Gastroesophageal sphincter (tissue), 4 donors: ENCODE measurements at places on chromosomes 4 and X. TPM values are rescaled to one million over a fixed set of nuclear protein-coding genes. Genes with fewer than 3 reads are reported as not detected.

Gene PLA2G12A
- total RNA-seq, result 110 TPM

Gene SHROOM3
- 47.6 TPM for total RNA-seq

Gene BGN
- total RNA-seq, result 15.6 TPM

Gene GLOD5
- total RNA-seq, result not detected

Gene SYTL5
- 0.08 TPM for total RNA-seq

Gene SCD5
- total RNA-seq, result 19.8 TPM

Gene PDGFC
- 43.9 TPM for total RNA-seq

GRCh38 chrX:108235986-108236385, 144.4 kb downstream of the ATG4A start:
- no peak for ATAC-seq

DNA sequence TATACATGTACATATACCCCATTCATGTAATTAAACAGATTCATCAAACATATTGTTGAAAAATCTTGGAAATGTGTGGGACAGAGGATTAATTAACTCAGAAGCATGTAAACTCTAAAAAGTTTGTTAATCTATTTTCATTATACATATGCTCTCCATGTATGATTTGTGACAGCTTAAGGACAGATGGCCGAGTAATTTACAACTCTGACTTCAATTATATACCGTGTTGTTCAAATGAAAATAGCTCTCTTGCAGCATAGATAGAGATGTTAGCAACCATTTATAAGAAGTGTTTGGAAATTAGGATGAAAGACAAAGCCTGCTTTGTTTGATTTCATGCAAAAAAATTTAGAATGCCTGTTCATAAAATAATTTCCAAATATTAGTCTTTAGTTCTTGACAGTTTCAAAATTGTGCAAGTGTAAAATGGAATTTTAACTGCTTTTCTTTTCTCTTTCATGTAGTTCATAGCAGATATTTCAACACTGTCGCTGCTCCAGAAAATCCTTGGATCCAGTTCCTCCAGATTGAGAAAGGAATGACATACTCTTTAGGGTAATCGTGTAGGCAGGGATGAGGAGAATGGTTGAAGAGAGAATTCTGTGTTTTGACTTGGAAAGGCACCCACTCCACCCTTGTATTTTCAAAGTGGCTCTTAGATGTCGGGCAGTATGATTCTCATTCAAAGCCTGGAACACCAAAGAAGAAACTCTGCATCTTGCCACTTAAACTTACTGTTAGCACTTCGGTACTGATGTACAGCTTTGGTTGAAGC, 23.1 kb downstream of the AFF2 start:
- no peak for ATAC-seq

DNA sequence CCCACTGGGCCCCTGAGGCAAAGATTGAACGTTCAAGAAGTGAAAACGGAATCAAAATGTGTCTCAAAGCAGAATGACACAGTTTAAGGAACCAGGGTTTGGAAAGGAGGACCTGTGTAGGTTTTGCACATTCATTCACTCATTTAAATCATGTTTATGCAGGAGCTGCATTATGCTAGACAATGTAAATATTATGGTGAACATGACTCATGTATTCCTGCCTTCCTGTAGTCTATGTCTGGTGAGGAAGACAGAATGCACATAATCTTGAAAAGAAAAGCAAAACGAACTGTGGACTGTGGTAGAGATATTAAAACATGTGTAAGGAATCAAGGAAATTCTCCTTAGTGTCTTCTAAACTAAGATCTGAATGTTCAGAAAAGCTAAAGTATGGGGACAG, 311.8 kb upstream of the SMIM31 start:
- no peak for ATAC-seq

DNA sequence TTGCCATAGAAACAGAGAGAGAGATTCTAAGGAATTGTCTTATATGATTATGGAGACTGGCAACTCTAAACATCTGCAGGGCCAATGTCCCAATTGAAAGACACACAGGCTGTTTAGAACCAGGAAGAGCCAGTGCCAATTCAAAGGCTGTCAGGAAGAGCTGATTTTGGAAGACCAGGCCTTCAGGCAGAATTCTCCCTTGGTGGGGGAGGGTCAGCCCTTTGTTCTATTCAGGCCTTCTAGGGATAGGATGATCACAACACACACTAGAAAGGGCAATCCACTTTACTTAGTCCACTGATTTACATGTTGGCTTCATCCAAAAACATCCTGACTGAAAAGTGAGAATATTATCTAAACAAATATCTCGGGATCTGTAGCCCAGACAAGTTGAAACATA, 15.2 kb downstream of the C4orf46 start:
- no peak for ATAC-seq

DNA sequence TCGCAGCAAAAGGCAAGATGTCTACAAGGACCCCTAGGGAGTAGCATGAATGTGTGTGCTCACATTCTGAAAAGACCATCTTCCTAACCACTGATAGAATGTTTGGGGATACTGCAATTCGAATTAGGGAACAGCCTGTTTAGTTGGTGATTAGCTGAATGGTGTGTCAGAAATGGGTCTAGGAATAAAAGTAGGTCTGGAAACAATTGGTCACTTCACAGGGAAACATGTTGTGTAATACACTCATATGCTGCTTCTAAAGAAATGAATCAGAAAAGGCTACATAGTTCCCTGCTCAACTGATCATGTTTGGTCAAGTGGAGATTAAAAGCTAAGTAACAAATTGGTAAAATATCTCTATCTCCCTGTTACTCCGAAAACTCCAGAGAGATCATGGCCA, 2362.4 kb upstream of the TENM3 start:
- ATAC-seq, result no peak

DNA sequence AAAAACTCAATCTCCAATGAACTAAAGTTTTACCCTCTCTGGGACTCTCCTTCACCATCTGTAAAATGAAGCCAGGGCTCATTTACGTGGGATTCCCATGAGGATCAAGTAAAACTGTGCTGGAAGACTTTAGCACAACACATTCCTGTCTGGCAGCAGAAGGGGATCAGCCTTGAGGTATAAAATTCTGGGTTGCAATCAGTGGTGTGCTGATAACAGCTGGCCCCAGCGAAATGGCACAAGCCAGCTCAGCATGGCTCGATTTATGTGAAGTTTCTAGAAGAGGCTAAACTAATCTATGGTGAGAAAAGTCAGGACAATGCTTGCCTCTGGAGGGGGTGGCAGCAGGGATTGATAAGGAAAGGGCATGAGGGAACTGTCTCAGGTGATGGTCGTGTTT, 28.4 kb downstream of the ZNF630 start:
- no peak for ATAC-seq

GRCh38 chr4:47698837-47699236, 139.0 kb downstream of the CORIN start:
- no peak for ATAC-seq

- no peak for ATAC-seq
These were observed 583.9 kb downstream of the BCOR start for GRCh38 chrX:39513836-39514235.

GRCh38 chrX:16063921-16064320, 59.4 kb upstream of the GRPR start:
- no peak for ATAC-seq

DNA sequence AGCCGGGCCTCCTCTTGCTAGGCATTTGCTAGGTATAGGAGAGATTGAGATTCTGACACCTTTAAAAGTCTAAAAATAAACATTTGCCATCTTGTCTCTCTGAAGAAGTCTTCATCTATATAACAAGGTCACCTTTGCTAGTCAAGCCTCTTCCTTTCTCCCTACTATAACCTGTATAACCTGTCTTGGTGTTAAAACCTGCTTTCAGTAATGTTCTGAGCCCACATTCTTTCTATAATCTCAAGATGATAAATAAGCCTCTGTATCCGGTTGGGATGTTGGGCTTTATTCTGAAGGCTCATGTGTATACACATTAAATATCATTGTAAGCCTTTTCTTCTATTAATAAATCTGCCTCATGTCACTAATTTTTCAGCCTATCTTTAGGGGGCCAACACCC, 10.2 kb downstream of the ASIC5 start:
- no peak for ATAC-seq

DNA sequence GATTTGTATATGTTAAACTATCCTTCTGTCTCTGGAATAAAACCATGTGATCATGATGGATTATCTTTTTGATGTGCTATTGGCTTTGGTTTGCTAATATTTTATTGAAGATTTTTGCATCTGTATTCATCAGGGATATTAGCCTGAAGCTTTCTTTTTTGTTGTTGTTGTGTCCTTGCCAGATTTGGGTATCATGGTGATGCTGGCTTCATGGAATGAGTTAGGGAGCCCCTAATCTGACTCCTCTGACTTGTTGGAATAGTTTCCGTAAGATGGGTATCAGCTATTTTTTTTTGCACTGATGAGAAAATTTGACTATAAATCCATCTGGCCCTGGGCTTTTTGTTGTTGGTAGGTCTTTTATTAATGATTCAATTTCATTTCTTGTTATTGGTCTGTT, 45.7 kb downstream of the ATP10D start:
- ATAC-seq, result no peak

DNA sequence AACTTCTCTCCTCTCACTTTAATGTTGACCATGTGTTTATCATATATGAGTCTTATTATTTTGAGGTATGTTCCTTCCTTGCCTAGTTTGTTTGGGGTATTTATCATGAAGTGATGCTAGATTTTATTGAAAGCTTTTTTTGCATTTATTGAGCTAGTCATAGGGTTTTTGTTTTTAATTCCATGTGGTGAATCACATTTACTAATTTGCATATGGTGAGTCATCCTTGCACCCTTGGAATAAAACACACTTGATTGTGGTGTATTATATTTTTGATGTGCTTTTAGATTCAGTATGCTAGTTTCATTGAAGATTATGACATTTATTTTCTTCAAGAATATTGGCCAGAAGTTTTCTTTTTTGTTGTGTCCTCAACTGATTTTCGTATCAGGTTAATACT, 464.6 kb downstream of the PCDH18 start:
- ATAC-seq, result no peak

- no peak for ATAC-seq
These were observed 204.6 kb downstream of the RBM46 start for GRCh38 chr4:154985673-154986072.

GRCh38 chr4:111064342-111064993, 441.6 kb upstream of the PITX2 start:
- no peak for ATAC-seq

- ATAC-seq, result no peak
These were observed 8.3 kb downstream of the GPR50 start for GRCh38 chrX:151184705-151185104.

- ATAC-seq, result no peak
These were observed 12.6 kb upstream of the SLC10A4 start for GRCh38 chr4:48470570-48470969.
